GM13976 (cell line): ENCODE measurements at places on chromosomes 11 and 22.
A peak's percentile ranks its signal among the peaks of the same experiment; 100 is the strongest.

DNA sequence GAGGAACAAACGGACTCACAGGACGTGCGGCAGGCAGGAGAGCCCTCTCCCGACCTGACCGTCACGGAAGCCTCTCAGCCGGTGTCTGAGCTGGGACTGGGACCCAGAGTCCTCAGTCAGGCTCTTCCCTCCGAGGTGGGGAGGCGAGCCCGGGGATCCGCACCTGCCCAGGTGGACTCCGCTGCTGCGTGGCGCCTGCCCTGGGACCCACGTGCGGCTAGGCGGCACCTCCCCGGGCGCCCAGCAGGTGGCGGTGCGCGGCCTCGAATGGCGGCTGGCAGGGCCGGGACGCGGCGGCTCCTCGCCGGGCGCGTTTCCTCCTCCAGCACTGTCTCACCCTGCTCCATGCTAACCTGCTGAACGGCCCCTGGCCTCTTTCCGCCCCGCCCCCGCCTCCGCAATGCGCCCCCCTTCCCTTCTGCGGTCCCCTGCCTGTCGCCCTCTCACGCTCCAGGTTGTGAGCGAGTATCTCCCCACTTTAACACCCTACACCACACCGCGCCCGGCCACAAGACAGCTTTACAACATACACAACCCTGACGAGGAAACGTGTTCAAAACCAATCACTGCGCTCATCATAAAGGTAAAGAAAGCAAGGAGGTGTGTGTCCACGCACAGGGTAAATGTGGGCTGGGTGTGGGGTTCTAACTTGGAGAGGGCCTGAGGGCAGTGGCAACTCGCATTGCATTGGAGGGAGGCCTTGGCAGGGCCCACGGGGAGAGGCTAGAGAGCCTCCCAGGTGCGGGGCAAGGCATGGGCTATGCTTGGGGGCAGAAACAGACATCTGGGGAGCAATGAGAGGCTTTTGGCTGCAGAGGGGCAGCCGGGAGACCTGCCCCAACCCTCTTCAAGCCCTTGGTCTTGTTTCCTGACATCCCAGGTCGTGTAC is 25.9 kb upstream of the ATXN10 start:
- DNase-seq, result peak; percentile 93

DNA sequence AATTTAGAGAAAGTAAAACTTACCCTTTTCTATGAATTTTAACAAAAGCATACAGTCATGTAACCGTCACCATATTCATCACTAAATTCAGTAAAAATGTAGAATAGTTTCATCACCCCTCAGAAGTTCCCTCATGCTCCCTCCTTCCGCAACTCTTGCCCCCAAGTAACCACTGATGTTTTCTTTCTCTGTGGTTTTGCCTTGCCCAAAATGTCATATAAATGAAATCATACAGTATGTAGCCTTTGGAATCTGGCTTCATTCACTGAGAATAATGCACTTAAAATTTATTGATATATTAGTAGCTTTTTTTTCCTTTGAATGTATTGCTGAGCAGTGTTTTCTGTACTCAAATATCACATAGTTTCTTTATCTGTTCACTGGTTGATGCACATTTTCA is 60.1 kb downstream of the DCUN1D5 start:
- no peak for DNase-seq

DNA sequence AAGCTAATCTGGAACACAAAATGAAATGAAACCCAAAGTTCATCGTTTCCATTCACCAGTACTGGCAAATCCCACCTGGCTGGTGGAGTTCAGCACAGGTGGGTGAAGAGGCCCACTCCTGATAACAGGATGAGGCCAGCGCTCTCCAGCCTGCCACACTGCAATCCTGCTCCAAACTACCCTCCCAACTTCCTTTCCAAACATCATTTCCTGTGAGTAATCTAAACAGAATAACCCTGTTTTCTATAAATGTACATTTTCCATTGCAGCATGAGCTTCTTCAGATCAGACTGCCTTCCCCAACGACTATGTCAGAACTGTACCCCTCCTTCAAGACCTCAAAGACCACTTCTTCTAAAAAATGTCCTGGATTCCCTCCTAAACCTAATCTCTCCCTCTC is 15.9 kb upstream of the NFRKB start:
- DNase-seq, result no peak

GRCh38 chr11:24056051-24056450 is 440.8 kb upstream of the LUZP2 start:
- DNase-seq, result no peak

GRCh38 chr11:104046331-104046730 is 9.9 kb downstream of the DDI1 start:
- DNase-seq, result no peak

DNA sequence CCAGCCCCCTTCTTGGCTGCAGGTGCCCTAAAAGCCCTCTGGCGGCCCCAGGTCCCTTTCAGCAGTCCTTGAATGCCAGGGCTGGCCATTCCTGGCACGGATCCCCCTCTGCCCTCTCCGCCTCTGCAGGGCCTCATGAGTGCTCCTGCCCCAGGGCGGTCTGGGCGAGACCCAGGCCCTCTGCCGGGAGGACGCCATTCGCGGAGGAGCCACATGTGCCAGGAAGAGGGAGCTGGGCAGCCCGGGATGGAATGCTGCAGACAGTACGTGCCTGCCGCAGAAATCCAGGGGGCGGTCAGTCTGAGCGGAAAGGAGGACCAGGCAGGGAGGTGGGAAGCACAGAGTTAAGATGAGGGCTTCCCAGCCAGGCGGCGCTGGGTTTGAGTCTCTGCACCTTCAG is 2.8 kb downstream of the CABP7 start:
- no peak for DNase-seq

GRCh38 chr11:9568854-9569587 is 4.4 kb upstream of the WEE1 start:
- peak; percentile 22 for DNase-seq

DNA sequence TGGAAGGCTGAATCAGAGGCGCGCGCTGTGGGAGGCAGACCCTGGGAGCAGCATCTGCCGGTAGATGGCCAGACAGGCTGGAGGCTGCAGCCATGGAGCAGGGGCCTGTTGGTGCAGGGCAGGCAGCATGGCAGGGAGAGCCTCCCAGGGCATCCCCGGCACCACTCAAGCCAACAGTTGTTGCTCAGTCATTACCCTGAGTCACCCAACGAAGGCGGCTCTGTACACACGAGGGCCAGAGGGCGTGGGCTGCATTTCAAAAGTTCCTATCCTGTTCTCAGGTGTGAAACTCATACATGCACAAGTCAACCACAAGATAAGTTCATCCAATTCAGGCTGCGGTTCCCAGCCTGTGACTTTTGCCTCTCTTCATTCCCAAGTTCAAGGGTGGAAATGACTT is 2.6 kb downstream of the ANO1 start:
- DNase-seq, result no peak

DNA sequence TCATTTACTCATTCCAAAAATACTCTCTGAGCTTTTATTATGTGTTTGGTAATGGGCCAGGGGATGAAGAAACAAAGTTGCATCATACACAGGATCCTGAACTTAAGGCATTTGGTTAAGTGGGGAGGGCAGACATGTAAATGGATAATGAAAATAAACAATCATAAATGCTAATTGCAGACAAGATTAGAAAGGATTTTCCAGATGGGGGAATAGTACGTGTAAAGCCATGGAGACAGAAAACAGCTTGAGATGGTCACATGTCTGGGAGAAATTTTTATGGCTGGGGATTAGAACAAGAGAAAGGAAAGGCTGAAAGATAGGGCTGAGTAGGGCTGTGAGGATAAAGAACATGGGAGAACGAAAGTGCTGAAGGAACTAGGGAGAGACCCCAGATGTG is 534.3 kb upstream of the LARGE1 start:
- DNase-seq, result no peak

DNA sequence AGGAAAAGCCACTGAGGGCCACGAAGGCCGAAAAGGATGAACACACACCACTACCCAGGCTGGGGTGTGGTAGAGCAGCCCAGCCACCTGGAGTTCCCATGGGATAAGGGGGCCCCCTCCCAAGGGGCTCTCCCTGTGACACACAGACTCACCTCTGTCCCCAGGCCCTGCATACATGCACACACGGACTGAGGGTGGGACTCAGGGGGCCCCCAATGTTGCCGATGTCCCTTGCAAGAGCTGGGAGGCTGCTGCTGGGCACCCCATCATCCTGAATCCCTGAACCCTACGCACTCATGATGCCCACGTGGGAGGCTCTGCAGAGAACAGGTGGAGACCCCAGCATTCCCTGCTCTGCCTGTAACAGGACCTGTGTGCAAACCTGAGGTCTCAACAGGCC is 14.5 kb downstream of the SHANK2 start:
- no peak for DNase-seq

DNA sequence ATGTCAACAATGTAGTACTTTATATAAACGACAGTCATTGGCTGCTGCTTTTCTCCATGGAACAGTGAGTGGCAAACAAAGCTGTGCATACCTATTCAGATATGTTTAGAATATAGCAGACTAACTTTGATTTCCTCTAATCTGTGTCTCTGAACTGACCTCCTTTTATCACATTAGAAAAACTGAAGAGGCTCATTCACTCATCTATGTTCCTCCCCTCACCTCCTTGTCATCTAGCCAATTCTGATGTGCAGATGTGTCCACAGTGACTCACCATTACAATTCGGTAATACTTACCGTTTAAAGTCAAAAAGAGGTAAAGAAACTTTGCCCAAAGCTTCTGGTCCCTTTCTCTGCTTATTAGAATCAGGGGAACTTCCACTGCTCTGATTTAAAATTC is 51.5 kb upstream of the RPS13 start:
- no peak for DNase-seq

DNA sequence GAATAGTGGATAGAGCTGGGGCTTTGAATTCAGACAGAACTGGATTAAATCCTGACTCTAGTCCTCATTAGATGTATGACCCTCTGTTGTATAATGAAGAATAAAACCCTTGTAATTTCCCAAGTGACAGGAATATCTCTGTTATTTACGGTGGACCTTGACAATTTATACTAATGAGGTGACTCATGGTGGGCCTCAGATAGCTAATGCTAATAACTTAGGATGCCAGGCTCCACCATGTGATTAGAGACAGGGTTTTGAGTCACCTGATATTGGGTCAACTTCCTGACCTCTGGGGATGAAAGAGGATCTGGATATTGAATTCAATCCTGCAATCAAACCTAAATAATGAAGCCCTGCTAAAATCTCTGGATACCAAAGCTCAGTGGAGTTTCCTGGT is 33.6 kb downstream of the OSBP start:
- DNase-seq, result no peak

- no peak for DNase-seq
These were observed 131.3 kb downstream of the KCNC1 start for GRCh38 chr11:17865765-17866428.

DNA sequence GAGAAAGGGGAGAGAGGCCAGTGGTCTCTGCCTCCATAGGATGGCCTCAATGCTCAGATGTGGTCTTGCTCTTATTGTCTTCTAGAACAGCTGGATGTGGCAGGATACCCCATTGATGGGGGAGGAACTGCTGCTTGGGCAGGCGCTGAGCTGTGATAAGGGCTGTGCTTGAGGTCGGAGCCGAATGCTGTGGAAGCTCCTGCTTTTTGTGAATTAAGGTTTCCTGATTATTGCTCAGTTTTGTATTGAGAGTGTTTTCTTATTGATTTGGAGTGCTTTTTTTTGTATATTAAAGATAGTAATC is 57.2 kb downstream of the CABIN1 start:
- no peak for DNase-seq

GRCh38 chr11:74751303-74751702 is 2.7 kb downstream of the RNF169 start:
- no peak for DNase-seq

GRCh38 chr11:78575478-78575877 is 814 bp upstream of the NARS2 start:
- DNase-seq, result no peak

DNA sequence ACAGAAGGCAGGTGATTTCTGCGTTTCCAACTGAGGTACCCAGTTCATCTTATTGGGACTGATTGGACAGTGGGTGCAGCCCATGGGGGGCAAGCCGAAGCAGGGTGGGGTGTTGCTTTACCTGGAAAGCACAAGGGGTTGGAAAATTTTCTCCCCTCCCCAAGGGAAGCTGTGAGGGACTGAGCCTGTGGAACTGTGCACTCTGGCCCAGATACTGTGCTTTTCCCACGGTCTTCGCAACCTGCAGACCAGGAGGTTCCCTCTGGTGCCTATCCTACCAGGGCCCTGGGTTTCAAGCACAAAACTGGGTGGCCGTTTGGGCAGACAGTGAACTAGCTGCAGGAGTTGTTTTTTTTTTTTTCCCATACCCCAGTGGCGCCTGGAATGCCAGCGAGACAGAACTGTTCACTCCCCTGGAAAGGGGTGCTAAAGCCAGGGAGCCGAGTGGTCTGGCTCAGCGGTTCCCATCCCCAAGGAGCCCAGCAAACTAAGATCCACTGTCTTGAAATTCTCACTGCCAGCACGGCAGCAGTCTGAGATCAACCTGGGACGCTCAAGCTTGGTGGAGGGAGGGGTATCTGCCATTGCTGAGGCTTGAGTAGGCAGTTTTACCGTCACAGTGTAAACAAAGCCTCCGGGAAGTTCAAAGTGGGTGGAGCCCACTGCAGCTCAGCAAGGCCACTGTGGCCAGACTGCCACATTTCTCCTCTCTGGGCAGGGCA is 97.2 kb downstream of the JRKL start:
- no peak for DNase-seq

DNA sequence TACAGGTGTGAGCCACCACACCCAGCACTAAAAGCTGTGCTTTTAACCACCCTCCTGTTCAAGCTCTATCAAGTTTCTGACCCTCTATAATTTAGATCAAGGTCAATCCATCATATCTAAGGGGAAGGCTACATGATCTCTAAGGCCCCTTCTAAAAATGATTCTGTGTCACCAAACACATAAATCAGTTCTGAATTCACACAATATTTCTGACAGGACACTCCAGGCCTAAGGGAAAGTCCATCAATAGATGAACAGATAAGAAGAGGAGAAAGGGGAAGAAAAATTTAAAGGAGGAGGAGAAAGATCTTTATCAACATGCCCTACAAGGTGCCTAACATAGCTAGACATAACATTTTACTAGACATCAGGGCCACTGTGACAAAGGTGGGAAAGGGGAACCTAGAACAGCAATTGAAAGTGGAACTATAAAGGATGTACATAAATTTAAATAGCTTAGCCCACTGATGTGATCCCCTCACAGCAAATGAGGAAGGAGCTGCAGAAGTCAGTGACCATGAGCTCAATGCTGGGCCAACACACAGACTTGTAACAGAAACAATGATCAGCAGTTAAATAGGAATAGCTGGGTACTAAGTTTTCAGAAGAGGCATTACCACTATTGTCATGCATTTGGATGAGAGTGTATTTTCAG is 4.7 kb downstream of the PRCP start:
- peak; percentile 46 for DNase-seq

DNA sequence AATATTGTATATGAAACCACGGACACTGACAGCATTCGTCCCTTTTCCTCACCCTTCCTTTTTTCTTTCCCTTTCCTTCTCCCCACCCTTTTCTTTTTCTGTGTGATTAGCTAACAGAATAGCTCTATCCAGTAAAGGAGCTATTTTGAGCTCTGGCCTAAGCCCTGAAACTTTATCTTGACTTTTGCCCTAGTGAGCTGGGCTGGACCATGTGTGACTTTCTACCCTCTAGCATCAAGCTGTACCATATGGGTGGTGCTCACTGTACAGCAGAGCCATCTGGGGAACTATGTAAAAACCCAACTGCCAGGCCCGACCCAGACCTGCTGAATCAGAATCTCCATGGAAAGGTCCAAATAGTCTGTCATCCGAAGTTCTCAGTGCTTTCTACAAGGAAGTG is 21.9 kb upstream of the PANX1 start:
- no peak for DNase-seq

- DNase-seq, result no peak
These were observed 10.0 kb upstream of the PATL1 start for GRCh38 chr11:59678813-59679165.

- no peak for DNase-seq
These were observed 10.6 kb downstream of the STT3A start for GRCh38 chr11:125603207-125603606.

GRCh38 chr22:46401370-46401769 is 65.9 kb downstream of the TRMU start:
- no peak for DNase-seq
